ENCODE measurements at places on chromosomes 2 and 18. TPM values are rescaled to one million over a fixed set of nuclear protein-coding genes. Genes with fewer than 3 reads are reported as not detected.

CUL3 gene
- total RNA-seq = 75.8 TPM

SAG gene
- total RNA-seq = 1.3 TPM

CCDC138 gene
- 9.5 TPM for total RNA-seq

ERBB4 gene
- not detected for total RNA-seq

PRKAG3 gene
- not detected for total RNA-seq

DSG1 gene
- not detected for total RNA-seq

HOXD13 gene
- total RNA-seq = not detected

PSMD1 gene
- total RNA-seq = 116 TPM

C2orf15 gene
- 0.48 TPM for total RNA-seq

ACTG2 gene
- total RNA-seq = not detected

TMEM17 gene
- total RNA-seq = 0.24 TPM

CROCC2 gene
- total RNA-seq = not detected

QPCT gene
- total RNA-seq = 0.43 TPM

LYG1 gene
- total RNA-seq = 1.2 TPM

SLC5A7 gene
- not detected for total RNA-seq

PLA2R1 gene
- not detected for total RNA-seq

SERPINB5 gene
- total RNA-seq = not detected

KIAA2012 gene
- total RNA-seq = not detected

TWIST2 gene
- total RNA-seq = not detected

HOXD3 gene
- total RNA-seq = not detected

IL1R2 gene
- total RNA-seq = 35.6 TPM

SNRNP200 gene
- total RNA-seq = 165 TPM

ZNF892 gene
- total RNA-seq = 2.7 TPM

KCNK3 gene
- total RNA-seq = not detected

TMEM178A gene
- 0.48 TPM for total RNA-seq

COL5A2 gene
- 0.83 TPM for total RNA-seq

RAD51AP2 gene
- not detected for total RNA-seq

CYBRD1 gene
- total RNA-seq = 0.99 TPM

EFR3B gene
- total RNA-seq = 1.5 TPM

PLEKHB2 gene
- total RNA-seq = 50.0 TPM

HRH4 gene
- total RNA-seq = 0.43 TPM

NRBP1 gene
- total RNA-seq = 80.8 TPM

CHST9 gene
- not detected for total RNA-seq

GPR55 gene
- 1.5 TPM for total RNA-seq

C2orf81 gene
- 2.8 TPM for total RNA-seq

POTEI gene
- not detected for total RNA-seq

ACMSD gene
- not detected for total RNA-seq

ACADL gene
- not detected for total RNA-seq

NEU4 gene
- total RNA-seq = 0.31 TPM

ZNF804A gene
- not detected for total RNA-seq

CASP10 gene
- total RNA-seq = 16.7 TPM

PTPRN gene
- 0.24 TPM for total RNA-seq

TUBB8B gene
- total RNA-seq = not detected

UGT1A4 gene
- not detected for total RNA-seq

ANKRD62 gene
- not detected for total RNA-seq

DPP10 gene
- not detected for total RNA-seq

OSR1 gene
- not detected for total RNA-seq

TNP1 gene
- total RNA-seq = not detected

FN1 gene
- 0.50 TPM for total RNA-seq

LYG2 gene
- not detected for total RNA-seq

AQP12A gene
- not detected for total RNA-seq

DLX1 gene
- total RNA-seq = not detected

MROH2A gene
- total RNA-seq = not detected

GPR155 gene
- 9.2 TPM for total RNA-seq

CFC1 gene
- not detected for total RNA-seq

Measured in activated CD4-positive, alpha-beta memory T cell treated with anti-CD3 and anti-CD28 coated beads for 36 hours (primary cell).